ENCODE measurements at places on chromosomes 7 and 10.

GRCh38 chr10:12214763-12215218, 18.8 kb downstream of the CDC123 start:
- peak; percentile 14 for DNase-seq

DNA sequence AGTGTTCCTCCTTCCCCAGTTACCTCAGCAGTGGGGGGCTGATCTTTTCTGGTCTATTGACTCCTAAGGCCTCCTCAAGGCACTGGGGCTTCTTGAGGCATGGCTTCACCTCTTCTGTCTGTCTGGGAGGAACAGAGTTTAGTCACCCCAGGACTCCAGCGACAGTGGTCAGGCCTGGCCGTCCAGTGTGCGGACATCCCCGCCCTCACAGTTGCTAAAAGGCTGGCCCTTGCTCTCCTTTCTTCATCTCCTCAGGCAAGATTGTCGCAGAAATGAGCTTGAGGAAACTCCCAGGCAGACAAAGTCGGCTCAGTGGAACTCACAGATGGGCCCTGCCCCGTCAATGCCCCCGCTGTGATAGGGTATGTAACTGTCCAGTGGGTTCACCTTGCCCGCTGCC, 7.0 kb upstream of the FFAR4 start:
- no peak for DNase-seq

DNA sequence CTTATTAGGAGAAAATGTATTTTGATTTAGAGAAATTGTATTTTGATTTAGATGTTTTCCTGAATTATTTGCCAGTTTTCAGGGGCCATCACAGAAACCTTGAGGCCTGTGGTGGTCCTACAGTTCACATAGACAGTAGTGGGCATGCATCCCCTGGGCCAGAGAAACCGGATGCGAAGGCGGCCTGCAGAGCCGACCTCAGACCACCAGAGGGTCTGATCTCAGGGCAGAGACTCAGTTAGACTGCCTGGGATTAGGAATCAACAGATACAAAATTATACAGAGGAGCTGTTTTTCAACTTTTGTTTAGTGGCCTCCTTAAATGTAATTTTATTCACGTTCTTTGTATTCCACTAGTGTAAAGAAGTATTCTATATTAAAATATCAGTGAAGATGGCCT, 158.4 kb downstream of the PAXIP1 start:
- DNase-seq = no peak

- DNase-seq = no peak
These were observed 51.3 kb downstream of the PFKP start for GRCh38 chr10:3118641-3119091.

GRCh38 chr10:63767138-63767801, 246.1 kb downstream of the REEP3 start:
- DNase-seq = no peak

- DNase-seq = no peak
These were observed 138.3 kb downstream of the DNAJB6 start for GRCh38 chr7:157475095-157475494.

GRCh38 chr7:2478800-2479199, 2.6 kb upstream of the GRIFIN start:
- DNase-seq = no peak

GRCh38 chr7:18290223-18290622, 205.3 kb upstream of the HDAC9 start:
- no peak for DNase-seq

GRCh38 chr7:70829221-70830059, 302.5 kb upstream of the GALNT17 start:
- peak; percentile 24 for DNase-seq

GRCh38 chr7:151666886-151667285, 147.2 kb upstream of the RHEB start:
- DNase-seq = no peak

- no peak for DNase-seq
These were observed 5.5 kb upstream of the GNB2 start for GRCh38 chr7:100668069-100668449.

- DNase-seq = no peak
These were observed 12.1 kb downstream of the DOCK1 start for GRCh38 chr10:126917375-126917774.
